Aorta (tissue), 5 donors: ENCODE measurements at places on chromosomes 11 and 22. TPM values are rescaled to one million over a fixed set of nuclear protein-coding genes. Genes with fewer than 3 reads are reported as not detected.

The MAPK8IP2 gene
- total RNA-seq: 0.26 TPM

DNA sequence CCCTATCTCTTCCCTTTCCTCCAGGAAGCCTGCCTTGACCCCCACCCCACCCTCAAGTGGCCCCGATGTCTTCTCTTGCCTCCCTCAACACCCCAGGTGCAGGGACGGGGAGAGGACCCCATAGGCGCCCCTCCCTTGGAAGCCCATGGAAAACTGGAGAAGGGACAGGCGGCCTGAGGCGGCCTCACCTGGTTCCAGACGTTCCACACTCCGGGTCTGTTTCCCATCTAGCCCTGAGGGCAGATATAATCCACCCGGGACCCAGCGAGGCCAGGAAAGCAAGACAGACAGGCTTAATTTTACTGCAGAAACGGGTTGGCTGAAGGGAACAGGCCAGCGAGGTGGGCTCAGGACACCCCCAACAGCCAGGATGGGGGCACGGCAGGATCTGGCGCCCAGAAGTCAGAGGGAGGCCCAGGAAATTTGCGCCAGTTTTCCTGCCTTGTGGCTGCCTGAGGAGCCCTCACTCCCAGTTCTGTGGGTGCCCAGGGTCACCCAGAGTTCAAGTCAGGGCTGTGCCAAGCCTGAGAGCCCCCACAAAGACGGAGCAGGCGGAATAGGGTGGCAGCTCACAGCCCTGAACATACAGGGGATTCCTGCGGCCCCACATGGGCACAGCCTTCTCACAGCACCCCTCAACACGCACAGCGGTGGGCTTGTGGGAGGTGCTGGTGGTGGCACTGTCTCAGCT lies 3.0 kb upstream of the SIGIRR start:
- DNase-seq: no peak

The RIC3 gene
- total RNA-seq: 13.1 TPM

The CNGA4 gene
- 0.33 TPM for total RNA-seq

The IL17RA gene
- 28.3 TPM for total RNA-seq

DNA sequence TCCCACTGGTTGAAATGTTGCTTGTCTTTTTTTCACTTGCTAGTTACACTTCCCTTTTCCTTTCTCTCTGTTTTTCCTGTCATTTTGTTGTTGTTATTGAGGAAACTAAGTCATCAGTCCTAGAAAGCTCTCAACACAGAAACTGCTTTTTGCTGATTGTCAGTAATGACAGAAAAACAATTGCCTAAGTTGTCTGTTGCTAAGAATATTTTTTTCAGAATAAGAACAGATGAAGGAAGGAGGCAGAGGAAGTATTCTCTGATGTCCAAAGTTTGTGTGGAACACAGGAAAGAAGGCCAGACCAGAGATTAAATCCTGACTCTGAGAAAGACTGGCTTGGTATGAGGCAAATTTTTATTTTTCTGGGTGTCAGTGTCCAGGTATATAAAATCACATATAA lies 163.3 kb downstream of the CASP12 start:
- no peak for DNase-seq

The IGSF22 gene
- 0.30 TPM for total RNA-seq

- DNase-seq: no peak
Observed at GRCh38 chr11:61895046-61895717, 3.8 kb upstream of the FADS3 start.

GRCh38 chr11:37352485-37352884 lies 754.4 kb upstream of the RAG2 start:
- no peak for DNase-seq

The POU2AF3 gene
- total RNA-seq: 4.5 TPM

DNA sequence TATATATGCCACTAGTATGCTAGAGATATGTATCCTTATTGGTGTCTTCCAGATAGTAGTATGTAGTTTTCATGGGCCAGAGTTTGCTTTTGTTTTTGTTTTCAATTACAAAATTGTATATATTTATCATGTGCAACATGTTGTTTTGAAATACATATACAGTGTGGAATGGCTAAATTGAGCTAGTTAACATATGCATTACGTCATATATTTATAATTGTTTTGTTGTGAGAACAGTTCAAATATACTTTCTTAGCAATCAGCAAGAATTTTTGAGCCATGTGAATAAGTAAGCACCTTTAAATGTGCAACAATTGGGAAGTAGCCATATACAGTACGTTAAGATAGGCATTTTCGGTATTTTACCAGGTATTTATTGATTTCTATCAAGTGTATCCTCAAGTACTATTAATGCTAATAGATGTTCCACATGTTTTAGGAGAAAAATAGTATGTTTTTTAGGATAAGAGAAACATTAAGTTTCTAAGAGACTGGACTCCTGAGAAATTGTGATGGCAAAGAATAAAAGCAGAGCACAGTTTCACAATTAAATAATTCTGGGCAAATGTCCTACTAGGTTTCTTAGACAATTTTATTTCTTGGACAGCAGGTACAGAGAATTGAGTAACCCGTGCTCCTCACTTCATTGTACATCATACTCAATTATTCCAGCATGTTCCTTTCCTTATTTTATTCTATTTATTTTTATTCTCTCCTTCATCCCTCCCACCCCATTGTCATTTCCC lies 60.5 kb upstream of the SLC5A12 start:
- DNase-seq: no peak

DNA sequence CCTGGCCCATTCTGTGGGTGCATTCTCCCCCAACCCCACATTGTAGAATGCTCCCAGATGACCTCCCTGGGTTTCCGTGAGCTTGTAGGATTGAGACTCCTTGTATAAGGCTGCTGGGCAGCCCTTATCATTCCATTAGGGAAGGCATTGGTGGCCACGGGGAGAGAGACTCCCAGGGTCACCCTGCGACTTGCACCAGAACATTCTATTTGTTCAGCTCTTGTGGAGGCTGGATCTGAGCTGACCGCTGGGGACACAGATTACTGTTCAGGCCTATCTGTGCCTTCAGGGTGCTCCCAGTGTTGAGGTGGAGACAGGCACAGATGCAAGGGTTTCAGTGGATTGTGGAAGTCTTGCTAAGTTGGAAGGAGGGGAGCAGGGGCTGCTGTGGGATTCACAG lies 17.8 kb downstream of the MICALL1 start:
- DNase-seq: no peak

- DNase-seq: no peak
Observed at GRCh38 chr11:30561691-30562415, 24.3 kb downstream of the MPPED2 start.

- no peak for DNase-seq
Observed at GRCh38 chr11:60242740-60243239, at the start of gene MS4A4E. MS4A4E (minus strand) TSS chr11:60243137; CDS start chr11:60230055, 13,082 bp downstream.

DNA sequence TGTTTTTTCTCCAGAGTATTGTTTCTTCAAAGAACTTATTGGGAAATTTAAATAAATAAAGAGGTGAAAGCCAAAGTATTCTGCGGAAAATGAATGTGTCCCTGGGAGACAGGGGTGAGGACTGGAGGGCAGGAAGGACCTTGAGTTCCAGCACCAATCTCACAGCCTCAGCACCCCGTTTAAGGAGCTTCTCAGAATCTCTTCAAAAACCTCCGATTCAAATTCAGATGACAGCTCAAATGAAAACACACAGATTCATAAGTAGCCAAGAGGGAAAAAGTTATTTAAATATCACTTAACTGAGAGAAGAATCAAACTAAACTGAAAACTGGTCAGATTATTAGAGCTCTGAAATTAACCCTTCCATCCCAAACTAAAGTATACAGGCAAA lies 12.5 kb downstream of the MTMR2 start:
- no peak for DNase-seq

GRCh38 chr11:33891714-33892327 lies at the start of gene LMO2:
LMO2 (minus strand) TSS chr11:33892076; CDS start chr11:33869716, 22,360 bp downstream.
- DNase-seq: no peak

DNA sequence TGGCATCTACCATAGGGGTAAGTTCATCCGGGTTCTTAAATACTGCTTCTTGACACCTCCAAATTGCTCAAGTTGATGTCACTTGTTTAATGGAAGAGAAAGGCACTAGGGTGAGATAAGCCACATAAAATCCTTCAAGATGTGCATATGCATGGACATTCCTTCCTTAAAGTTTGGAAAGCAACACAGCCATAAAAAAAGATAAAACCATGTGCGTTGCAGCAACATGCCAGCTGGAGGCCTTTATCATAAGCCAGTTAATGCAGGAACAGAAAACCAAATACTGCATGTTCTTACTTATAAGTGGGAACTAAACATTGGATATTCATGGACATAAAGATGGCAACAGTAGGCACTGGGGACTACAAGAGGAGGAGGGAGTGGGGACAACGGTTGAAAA lies 8.0 kb upstream of the IL18BP start:
- DNase-seq: no peak

GRCh38 chr11:13954591-13954990 lies 7.9 kb upstream of the SPON1 start:
- no peak for DNase-seq

The TH gene
- 0.45 TPM for total RNA-seq

DNA sequence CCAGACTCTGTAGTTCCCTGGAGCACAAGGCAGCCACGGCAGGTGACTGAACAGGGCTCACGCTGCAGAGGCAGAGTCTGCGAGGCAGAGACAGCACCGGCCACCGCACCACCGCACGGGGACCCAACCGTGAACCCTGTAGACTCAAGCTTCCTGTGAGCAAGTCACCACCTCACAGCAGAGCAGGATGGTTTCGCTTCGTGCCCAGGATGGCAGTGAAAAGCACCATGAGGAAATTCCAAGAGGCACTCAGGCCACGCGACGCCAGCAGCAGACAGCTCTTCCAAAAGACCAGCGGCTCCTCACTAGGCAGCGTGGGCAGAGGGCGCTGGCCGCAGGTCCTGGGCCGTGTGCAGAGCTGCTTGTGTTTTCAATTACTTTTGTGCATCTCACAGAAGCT lies 24.5 kb downstream of the BRD1 start:
- no peak for DNase-seq
